ENCODE measurements at places on chromosomes 1 and 21. TPM values are rescaled to one million over a fixed set of nuclear protein-coding genes. Genes with fewer than 3 reads are reported as not detected.

The TTLL7 gene
- total RNA-seq: 27.5 TPM

The TSPAN1 gene
- total RNA-seq: 27.6 TPM

GRCh38 chr1:151972542-151973248 lies 21.0 kb downstream of the S100A10 start:
- H3K4me1 ChIP-seq: peaks cover 9% of the 10 kb centered on the region
- H3K4me3 ChIP-seq: peak overlapping the region; percentile 62
- no peaks in the 10 kb centered on the region for H3K36me3 ChIP-seq
- no peaks in the 10 kb centered on the region for H3K27me3 ChIP-seq
- no peak for DNase-seq

DNA sequence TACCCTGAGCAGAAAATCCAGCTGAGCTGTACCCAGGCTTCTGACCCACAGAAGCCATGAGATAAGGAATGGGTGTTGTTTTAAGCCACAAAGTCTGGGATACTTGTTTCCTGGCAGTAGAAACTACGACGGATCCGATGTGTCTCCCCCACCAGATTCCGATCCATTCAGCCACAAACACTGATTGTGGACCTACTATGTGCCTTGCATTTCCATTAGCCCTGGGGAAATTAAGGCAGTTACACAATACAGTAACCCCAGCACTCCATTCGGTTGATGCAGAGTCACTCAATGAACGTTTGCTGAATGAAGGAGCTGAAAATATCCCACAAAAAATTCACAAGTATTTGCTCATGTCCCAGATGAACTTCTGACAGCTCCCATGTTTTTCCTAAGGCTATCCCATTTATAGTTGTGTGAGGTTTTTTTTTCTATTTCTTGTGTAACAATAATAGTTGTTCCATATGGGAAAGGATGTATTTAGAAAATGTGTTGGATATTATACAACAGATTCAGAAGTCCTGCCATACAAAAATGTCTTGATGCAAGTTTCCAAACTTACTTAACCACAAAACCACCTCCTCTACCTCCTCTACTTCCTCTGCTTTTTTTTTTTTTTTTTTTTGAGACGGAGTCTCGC lies 29.6 kb upstream of the KAZN start:
- H3K27ac ChIP-seq: no peak overlapping the region
- H3K36me3 ChIP-seq: peaks cover 3% of the 10 kb centered on the region
- no peaks in the 10 kb centered on the region for H3K27me3 ChIP-seq
- no peaks in the 10 kb centered on the region for H3K4me1 ChIP-seq
- no peak overlapping the region for H3K4me3 ChIP-seq

GRCh38 chr1:241250465-241250864 lies 106.5 kb downstream of the RGS7 start:
- no peak for DNase-seq
- no peaks in the 10 kb centered on the region for H3K27me3 ChIP-seq
- no peak overlapping the region for H3K27ac ChIP-seq
- H3K36me3 ChIP-seq: no peaks in the 10 kb centered on the region

The NR0B2 gene
- 7.2 TPM for total RNA-seq

- no peaks in the 10 kb centered on the region for H3K36me3 ChIP-seq
- H3K4me3 ChIP-seq: no peak overlapping the region
- H3K27ac ChIP-seq: no peak overlapping the region
- DNase-seq: no peak
- H3K4me1 ChIP-seq: no peaks in the 10 kb centered on the region
These were observed 518.5 kb upstream of the ZRANB2 start for GRCh38 chr1:71599306-71599705.

DNA sequence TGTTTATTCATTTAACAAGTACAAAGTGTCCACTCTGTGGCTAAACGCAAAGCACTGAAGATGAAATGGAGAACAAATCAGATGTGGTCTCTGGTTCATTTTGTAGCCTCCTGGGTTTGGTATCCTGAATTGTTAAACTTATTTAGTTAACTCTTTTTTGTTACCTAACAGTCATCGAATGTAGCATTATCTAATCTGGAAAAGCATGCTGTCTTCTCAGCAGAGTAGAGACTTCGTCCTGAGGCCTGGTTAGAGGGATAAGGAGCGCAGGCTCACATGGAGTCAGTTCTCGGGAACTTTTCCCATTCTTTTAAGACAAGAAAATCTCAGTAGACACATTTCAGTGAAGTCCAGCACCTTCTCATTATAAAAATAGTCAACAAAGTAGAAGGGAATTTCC lies 33.1 kb upstream of the SH3D21 start:
- peaks cover 22% of the 10 kb centered on the region for H3K36me3 ChIP-seq
- no peak overlapping the region for H3K27ac ChIP-seq
- no peak overlapping the region for H3K4me3 ChIP-seq
- no peaks in the 10 kb centered on the region for H3K27me3 ChIP-seq
- no peak for DNase-seq

The CYP4A22 gene
- not detected for total RNA-seq

- no peaks in the 10 kb centered on the region for H3K27me3 ChIP-seq
- no peaks in the 10 kb centered on the region for H3K36me3 ChIP-seq
- DNase-seq: no peak
- H3K4me1 ChIP-seq: peaks cover 20% of the 10 kb centered on the region
- H3K4me3 ChIP-seq: peak overlapping the region; percentile 78
- H3K27ac ChIP-seq: peak overlapping the region; percentile 76
These were observed 2.1 kb upstream of the MACO1 start for GRCh38 chr1:25428475-25429166.

DNA sequence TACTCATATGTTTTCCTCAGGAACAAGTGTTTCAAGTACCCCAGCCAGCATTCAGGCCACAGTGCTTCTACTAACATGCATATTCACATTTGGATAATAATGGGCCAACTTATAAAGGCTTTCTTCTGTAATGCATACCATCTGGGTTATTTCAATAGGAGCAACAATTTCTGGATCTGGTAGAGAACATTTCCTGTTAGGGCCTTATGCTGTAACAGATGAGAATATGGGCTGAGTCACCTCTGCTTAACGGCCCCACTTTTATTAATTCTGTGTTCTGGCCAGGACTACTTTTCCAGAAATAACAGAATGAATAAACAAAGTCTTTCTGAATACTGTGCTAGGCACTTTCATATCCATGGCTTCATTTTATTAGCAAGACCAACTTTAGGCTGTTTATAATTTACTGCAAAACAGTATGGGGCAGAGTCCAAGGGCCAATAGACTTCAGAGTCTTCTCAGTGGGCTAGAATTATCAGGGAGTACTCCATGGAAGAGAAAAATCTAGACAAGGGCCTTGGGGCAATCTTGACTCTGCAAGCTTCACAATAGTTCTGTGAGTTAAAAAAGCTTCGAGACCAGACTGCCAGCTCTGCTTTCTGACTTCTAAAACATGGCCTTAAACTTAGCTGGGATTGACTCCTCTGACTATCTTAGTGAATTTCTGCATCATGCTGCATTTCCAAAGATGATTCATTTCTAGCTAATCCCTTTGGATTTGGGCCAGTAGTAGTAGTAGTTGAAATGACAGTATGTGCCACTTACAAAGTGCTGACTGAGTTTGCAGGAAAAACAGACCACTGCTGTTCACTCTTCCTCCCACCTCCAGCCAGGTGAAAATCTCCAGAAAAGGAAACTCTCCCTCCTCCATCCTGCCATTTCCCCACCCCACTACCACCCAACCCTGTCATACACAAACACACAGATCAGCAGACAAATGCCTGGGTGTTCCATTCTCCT lies 8.2 kb upstream of the SSX2IP start:
- DNase-seq: no peak
- H3K27ac ChIP-seq: no peak overlapping the region
- no peaks in the 10 kb centered on the region for H3K36me3 ChIP-seq
- no peak overlapping the region for H3K4me3 ChIP-seq
- peaks cover 3% of the 10 kb centered on the region for H3K4me1 ChIP-seq

DNA sequence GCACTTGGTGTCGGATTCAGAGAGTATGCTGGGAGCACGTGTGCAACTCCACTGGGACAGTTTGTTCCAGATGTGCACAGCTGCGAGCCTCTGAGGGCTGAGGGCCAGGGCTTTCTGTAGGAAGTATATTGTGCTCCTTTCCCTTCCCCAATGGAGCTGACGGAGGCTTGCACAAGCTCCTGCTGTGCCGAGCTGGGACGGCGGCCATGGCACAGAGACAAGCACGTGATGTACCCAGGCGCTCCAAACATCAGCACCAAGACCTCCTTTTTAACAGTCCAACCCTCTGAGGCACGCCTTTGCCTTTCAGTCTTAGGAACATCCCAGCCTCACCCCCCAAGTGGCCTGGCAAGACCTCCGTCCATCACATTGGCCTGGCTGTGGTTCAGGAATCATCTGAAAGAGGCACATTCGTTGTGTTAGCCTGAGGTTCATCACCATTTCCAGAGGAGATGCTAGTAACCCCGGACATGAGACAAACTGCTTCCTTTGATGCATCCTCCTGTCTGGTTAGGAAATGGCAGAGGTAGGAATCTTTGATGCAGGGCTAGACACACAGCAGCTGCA lies 339.2 kb upstream of the KAZN start:
- no peak overlapping the region for H3K27ac ChIP-seq
- no peak for DNase-seq
- no peaks in the 10 kb centered on the region for H3K36me3 ChIP-seq
- H3K4me1 ChIP-seq: peaks cover 29% of the 10 kb centered on the region
- H3K27me3 ChIP-seq: peaks cover 37% of the 10 kb centered on the region

The BSND gene
- total RNA-seq: not detected

- peaks cover 5% of the 10 kb centered on the region for H3K36me3 ChIP-seq
- no peak for DNase-seq
- peaks cover 4% of the 10 kb centered on the region for H3K4me1 ChIP-seq
These were observed 38.0 kb downstream of the TMEM50B start for GRCh38 chr21:33441489-33442477.

DNA sequence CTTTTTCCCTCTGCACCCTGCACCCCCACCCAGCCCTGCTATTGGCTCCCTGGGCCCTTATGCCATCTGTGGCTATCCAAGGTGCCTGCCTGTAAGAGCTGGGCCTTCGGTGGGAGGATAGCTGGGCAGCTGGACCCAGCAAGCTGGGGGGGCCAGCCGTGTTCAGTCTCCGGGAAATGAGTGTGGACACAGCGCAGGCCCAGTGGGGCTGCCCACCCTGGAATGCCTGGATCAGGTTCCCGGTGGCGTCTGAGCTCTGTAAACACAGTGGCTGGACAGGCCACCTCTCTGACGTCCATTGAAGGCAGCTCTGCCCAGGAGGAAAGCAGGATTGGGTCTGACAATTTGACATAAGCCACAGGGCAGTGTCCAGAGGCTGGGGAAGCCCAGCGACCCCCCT lies 127.8 kb downstream of the FOXD2 start:
- peaks cover 20% of the 10 kb centered on the region for H3K27me3 ChIP-seq
- H3K4me3 ChIP-seq: no peak overlapping the region
- no peak for DNase-seq

The MACO1 gene
- 20.8 TPM for total RNA-seq

- H3K27ac ChIP-seq: no peak overlapping the region
- no peak overlapping the region for H3K4me3 ChIP-seq
- no peak for DNase-seq
- no peaks in the 10 kb centered on the region for H3K4me1 ChIP-seq
These were observed 34.6 kb upstream of the FMO3 start for GRCh38 chr1:171055966-171056643.

GRCh38 chr1:194698908-194699318 lies 1512.5 kb upstream of the B3GALT2 start:
- no peaks in the 10 kb centered on the region for H3K4me1 ChIP-seq
- H3K36me3 ChIP-seq: no peaks in the 10 kb centered on the region
- no peak overlapping the region for H3K27ac ChIP-seq
- no peak for DNase-seq
- H3K27me3 ChIP-seq: no peaks in the 10 kb centered on the region
- no peak overlapping the region for H3K4me3 ChIP-seq
